ENCODE measurements at places on chromosomes 16 and 17. TPM values are rescaled to one million over a fixed set of nuclear protein-coding genes. Genes with fewer than 3 reads are reported as not detected.
A peak's percentile ranks its signal among the peaks of the same experiment; 100 is the strongest.

GRCh38 chr17:35788477-35789368 is 6.7 kb downstream of the MMP28 start:
- no peak for DNase-seq

- no peak for DNase-seq
These were observed 92.9 kb downstream of the RGS9 start for GRCh38 chr17:65230040-65230439.

DNA sequence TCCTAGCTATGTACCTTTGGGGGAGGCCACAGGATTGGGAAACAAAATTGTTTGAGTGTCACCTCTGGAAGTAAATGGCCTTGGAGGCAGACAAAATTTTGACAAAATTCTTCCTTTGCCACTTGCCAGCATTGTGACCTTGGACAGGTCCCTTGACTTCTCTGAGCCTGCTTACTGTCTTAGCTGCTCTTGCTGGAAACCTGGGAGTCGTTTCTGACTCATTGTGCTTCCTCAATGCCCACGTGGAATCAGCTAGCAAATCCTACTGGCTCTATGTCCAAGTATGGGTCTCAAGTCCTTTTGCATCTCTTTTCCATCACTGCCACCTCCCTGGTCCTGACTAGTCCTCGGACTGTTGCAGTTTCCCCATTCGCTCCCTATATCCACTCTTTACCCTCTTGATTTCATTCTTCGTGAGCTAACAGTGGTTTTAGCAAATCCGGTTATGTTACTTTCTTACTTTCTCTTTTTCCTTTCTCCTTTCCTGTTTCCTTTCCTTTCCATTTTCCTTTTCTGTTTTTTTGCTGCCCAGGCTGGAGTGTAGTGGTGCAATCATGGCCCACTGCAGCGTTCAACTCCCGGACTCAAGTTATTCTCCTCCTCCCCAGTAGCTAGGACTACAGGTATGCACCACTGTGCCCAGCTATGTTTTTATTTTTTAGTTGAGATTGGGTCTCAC is 68.1 kb upstream of the LGALS9 start:
- DNase-seq: no peak

Gene ITGA2B
- total RNA-seq: 2.4 TPM

DNA sequence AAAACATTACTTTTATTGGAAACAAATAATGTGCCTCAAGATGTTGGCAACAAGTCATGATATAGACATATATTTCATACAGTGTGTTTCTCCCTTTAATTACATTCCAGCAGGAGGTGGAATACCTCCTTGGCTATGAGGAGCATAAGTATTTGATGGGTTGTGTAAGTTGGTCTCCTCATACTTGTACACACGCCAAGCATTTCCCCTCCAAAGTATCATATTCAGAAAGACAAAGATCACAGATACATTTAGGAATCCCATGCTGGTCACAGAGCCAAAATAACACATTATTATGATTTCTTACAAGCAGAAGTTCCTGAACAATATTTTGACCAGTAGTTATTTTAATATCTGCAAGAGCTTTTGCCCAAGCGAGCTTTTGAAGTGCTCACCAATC is 57.8 kb downstream of the WSB1 start:
- no peak for DNase-seq

GRCh38 chr17:59851439-59852375 is 41.0 kb downstream of the TUBD1 start:
- DNase-seq: no peak

Gene C17orf67
- 1.4 TPM for total RNA-seq

Gene KRT31
- not detected for total RNA-seq

DNA sequence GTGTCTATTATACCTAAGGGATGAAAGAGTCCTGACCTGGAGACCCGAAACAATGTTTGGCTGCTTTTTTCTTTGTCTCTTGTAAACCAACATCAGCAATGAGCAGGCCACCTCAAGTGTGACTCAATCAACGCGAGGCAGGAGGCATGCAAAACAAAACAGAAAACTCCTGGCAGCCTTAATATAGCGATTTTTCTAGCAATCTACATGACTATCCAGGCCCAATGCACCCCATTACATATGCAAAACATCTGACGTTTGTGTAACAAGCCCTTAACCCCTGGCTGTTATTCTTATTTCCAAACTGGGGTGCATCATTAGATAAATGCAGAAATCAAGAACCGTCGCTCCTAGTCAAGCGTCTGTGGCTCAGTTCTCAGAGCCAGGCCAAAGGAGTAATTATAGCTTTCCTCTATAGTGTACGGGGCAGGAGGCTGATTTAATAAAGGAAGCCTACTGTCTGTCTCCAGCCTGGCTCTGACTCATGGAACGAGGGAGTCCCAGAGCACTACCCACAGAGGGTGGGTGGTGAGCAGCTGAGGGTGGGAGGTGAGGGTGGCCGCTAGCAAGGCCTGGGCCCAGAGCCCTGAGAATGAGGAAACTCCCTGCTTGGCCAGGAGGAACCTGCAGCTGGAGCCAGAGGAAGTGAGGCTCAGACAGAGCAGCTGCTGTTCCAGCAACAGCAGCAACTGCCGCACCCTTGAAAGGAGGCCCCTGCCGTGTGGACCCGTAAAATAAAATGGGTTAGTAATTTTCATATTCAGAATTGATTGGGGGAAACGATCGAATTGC is 43.9 kb downstream of the CHD9 start:
- DNase-seq: peak; percentile 91

Measured in left cardiac atrium (tissue), 4 donors.